ENCODE measurements at places on chromosomes 2 and 18. TPM values are rescaled to one million over a fixed set of nuclear protein-coding genes. Genes with fewer than 3 reads are reported as not detected.
A peak's percentile ranks its signal among the peaks of the same experiment; 100 is the strongest.

Gene SERPINE2
- 26.9 TPM for total RNA-seq

Gene POTEI
- not detected for total RNA-seq

- peak; percentile 70 for DNase-seq
Observed at GRCh38 chr2:199471443-199472057, 13.8 kb upstream of the SATB2 start.

DNA sequence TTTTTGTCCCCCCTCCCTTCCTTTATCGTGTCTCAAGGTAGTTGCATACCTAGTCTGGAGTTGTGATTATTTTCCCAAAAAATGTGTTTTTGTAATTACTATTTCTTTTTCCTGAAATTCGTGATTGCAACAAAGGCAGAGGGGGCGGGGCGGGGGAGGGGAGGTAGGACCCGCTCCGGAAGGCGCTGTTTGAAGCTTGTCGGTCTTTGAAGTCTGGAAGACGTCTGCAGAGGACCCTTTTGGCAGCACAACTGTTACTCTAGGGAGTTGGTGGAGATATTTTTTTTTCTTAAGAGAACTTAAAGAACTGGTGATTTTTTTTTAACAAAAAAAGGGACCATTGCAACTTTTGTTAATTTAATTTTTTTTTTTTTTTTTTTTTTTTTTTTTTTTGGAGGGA, 2.1 kb downstream of the SOX11 start:
- no peak for DNase-seq

DNA sequence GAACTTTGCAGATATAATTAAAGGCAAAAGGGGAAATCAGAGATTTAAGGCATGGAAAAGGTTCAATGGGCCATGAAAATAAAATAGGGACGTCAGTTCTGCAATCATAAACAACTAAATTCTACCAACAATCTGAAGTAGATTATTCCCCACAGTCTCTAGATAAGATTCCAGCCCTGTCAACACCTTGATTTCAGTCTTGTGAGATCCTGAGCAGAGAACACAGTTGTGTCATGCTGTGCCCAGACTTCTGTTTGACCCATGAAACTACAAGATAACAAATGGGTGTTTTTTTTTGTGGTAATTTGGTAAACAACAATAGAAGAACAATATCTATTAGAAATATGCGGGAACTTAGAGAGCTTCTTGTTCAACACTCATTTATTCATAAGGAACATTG, 66.2 kb upstream of the RIT2 start:
- DNase-seq: no peak

- no peak for DNase-seq
Observed at GRCh38 chr2:179470992-179471391, 206.4 kb upstream of the SESTD1 start.

DNA sequence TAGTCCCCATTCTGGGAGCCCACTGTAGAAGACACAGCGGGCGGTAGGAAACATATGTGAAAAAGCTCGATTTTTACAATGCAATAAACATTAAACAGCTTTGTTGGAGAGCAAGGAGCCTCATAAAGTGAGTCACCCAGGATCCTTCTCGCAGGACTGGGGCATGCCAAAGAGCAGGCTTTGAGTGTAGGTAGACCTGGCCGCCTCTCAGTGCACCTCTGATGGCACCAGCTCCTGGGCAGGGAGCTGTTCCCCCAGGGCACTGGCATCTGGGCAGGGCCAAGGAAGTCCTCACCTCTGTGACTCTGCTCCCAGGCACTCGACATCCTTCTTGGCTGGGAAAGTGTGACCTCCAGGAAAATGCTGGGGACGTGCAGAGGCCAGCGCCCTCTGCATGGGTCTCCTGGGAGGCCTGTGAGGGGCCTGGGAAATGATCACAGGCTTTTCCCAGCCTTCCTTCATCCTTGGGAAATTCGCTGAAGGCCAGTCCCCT, 94.2 kb downstream of the POLR1A start:
- no peak for DNase-seq

GRCh38 chr2:216504376-216504762, 5.7 kb downstream of the RPL37A start:
- DNase-seq: no peak

- no peak for DNase-seq
Observed at GRCh38 chr2:21282515-21282898, 158.7 kb downstream of the TDRD15 start.
